ENCODE measurements at places on chromosomes 11 and 22. TPM values are rescaled to one million over a fixed set of nuclear protein-coding genes. Genes with fewer than 3 reads are reported as not detected.

- DNase-seq: no peak
Measured at GRCh38 chr11:123233280-123233974, 38.4 kb upstream of the CLMP start.

- DNase-seq: no peak
Measured at GRCh38 chr11:15824060-15824459, 532.3 kb downstream of the SOX6 start.

- DNase-seq: no peak
Measured at GRCh38 chr22:39178206-39179111, 26.0 kb upstream of the CBX7 start.

DGAT2 gene
- 11.0 TPM for total RNA-seq

TBX1 gene
- total RNA-seq: 0.56 TPM
